Esophagus mucosa (tissue), 1 donor: ENCODE measurements at places on chromosomes 4 and X. TPM values are rescaled to one million over a fixed set of nuclear protein-coding genes. Genes with fewer than 3 reads are reported as not detected.

SH2D1A gene
- total RNA-seq: 0.16 TPM

GLRB gene
- not detected for total RNA-seq

BCLAF3 gene
- total RNA-seq: 5.2 TPM

GABRQ gene
- 0.72 TPM for total RNA-seq

C4orf50 gene
- 0.04 TPM for total RNA-seq

SPANXD gene
- total RNA-seq: not detected

TIGD4 gene
- 0.08 TPM for total RNA-seq

ADH6 gene
- total RNA-seq: not detected

APLN gene
- total RNA-seq: 0.28 TPM

PDCL2 gene
- 0.28 TPM for total RNA-seq

ZNF732 gene
- total RNA-seq: 0.88 TPM

GPR50 gene
- total RNA-seq: not detected

CSN3 gene
- not detected for total RNA-seq

PDZD4 gene
- 0.68 TPM for total RNA-seq

CSAG1 gene
- total RNA-seq: not detected

PARM1 gene
- total RNA-seq: 1.8 TPM

TMEM150C gene
- total RNA-seq: 0.80 TPM

PPEF2 gene
- total RNA-seq: not detected

DNA sequence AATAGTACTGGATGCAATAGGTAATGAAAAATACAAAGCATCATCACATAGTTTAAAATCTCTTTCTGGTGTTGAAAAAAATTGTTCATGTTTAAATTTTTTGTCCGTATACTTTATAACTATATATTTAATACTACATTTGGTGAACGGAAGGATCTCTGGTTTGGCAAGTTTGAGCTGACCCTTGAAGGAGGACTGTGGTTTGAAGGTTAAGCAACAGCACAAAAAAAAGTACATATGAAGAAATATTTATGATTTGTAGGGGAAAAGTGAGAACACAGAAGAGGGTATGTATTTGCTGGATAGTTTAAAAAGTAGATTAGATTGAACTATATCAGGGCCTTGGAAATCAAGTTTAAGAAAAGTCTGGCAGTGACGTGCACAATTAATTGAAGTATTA lies 13.3 kb downstream of the SRP72 start:
- no peak for ATAC-seq

- ATAC-seq: no peak
Measured at GRCh38 chr4:87326460-87326859, 3.8 kb upstream of the HSD17B13 start.

DNA sequence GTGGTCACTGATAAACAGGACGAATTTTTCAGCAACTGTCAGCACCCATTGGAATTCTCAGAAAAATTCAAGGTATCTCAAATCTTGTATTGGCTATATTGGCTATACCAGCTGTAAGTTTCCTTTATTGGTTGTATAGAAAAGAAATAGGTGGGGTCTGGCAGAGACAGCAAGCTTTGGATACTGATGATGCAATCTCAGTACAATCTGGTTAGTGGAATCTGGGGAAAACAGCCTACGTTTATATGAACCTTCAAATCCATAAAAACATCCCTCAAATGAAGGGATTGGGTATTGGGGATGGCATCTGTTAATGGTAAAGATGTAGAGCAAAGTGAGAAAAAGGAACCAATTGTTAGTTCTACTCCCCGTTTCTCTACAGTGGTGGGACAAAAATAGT lies 76.4 kb upstream of the MBNL3 start:
- no peak for ATAC-seq

DNA sequence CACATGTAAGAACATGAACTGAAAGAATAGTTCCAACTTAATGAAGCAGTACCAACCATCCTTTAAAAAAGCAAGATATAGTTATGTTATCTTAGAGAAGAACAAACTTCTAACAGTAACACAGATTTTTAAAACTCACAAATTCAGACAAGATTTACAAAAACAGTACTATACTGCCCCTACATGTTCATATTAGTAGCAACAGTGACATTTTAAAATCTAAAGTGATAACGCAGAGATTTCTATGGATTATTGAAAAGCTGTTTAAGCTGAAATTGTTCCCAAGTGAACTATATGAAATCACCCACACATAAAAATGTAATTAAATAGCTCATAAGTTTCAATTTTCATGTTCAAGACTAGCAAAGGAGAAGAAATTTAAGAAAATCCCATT lies 166.0 kb downstream of the FBXW7 start:
- ATAC-seq: no peak

GRCh38 chr4:112855058-112855457 lies 194.4 kb upstream of the ANK2 start:
- ATAC-seq: no peak

DNA sequence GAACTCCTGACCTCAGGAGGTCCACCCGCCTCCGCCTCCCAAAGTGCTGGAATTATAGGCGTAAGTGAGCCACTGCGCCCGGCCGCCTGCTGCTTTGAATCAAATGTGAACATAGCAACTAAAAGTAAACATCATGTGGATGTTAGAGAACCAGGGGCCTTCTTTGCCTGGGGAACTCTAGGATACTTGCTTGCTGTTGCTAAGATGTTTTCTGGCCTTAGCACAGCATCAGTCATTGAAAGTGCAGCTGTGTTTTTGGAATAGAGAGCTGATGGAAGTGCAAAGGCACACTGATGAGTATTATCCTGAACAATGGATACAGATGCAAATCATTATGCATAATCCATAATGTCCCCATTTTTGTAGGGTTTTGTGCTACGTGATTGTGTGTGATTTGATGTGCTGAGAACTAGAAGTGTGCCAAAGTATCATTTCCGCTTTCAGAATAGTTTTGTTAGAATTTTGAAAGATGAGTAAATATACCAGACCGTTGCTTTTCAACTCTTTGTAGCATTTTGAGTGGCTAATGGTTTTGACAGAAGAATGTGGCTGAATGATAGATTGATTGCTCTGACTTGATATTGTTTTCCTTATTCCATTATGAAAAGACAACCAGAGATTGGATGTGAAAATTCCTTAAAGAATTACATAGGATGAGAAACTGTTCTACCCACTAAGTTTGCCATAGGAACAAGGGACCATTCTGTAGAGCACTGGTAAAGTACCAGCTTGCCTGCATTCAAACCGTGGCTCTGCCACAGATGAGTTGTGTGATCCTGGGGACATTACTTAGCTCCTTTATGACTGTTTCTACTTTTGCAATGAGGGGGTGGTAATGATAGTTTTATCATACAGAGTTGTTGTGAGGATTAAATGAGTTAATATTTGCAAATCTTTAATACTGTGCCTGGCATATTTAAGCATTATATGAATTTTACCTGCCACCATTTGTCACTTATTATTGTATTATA lies 74.7 kb downstream of the REPS2 start:
- no peak for ATAC-seq

GRCh38 chr4:133147286-133147821 lies 1.7 kb upstream of the PCDH10 start:
- ATAC-seq: no peak

GRCh38 chr4:26003056-26003455 lies 89.0 kb downstream of the SMIM20 start:
- ATAC-seq: no peak

- ATAC-seq: no peak
Measured at GRCh38 chr4:24564488-24564887, 19.9 kb downstream of the DHX15 start.

GRCh38 chrX:114210879-114211278 lies 373.0 kb upstream of the HTR2C start:
- no peak for ATAC-seq

GRCh38 chr4:73729534-73730165 lies 10.7 kb upstream of the CXCL8 start:
- ATAC-seq: peak; percentile 81

- no peak for ATAC-seq
Measured at GRCh38 chr4:98692411-98692810, 34.0 kb upstream of the TSPAN5 start.

DNA sequence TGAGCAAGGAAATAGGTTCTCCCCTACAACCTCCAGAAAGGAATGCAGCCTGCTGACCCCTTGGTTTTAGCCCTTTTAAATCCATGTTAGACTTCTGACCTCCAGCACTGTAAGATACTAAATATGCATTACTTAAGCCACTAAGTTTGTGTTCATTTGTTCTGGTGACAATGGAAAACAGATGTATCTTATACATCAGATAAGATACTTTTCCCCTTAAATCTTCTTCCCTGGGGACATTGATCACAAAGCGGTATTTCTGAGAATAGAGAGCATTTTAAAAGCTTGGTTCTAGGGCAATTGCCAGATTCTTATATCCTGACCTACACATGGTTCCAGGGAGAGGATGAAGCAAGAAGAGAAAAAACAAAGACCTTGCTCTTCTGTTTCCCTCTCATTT lies 6.5 kb upstream of the TMEM184C start:
- no peak for ATAC-seq

DNA sequence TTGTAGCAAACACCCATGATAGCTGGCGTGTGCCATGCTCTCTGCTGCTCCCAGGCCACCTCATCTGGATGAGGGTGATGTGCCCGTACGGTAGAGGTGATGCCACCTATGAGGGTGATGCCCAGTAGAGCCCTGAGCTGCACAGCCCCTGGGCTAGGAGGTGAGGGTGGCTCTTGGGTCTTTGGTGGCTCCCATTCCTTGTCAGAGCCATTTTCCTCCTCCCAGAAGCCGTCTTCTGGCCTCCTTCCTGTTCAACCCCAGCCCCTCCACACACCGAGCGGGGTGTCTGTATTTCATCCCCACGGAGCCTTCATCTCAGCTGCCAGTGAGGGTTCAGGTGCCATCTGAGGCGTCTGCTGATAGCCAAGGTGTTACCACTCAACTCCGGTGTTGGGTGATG lies 12.0 kb upstream of the TNIP2 start:
- no peak for ATAC-seq

DNA sequence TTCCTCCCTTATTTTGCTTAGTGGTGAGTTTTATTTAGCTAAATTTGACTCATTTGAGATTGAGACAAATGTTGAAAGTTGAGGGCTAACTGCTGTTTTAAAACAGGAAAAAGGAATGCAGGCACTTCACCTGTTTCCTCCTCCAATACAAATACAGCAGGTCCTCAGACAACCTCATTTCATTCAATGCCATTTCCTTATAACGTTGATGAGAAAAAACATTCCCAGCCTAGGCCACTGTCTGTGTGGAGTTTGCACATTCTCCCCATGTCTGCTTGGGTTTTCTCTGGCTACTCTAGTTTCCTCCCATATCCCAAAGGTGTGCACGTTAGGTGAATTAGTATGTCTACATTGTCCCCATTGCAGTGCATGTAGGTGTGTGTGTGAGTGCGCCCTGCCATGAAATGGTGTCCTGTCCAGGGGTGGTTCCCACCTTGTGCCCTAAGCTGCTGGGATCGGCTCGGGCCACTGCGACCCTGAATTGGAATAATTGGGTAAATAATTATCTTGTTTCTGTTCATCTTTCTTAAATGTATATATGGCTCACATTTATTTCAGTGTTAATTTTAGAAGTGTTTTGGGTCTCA lies 21.9 kb downstream of the SMAD1 start:
- ATAC-seq: no peak

DNA sequence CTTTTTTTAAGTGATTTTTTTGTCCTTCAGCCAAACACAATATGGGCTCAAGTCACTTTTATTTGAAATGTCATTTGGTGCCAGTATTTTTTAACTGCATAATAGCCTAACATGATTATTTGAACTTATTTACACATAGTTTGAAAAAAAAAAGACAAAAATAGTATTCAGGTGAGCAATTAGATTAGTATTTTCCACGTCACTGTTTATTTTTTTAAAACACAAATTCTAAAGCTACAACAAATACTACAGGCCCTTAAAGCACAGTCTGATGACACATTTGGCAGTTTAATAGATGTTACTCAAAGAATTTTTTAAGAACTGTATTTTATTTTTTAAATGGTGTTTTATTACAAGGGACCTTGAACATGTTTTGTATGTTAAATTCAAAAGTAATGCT lies 62.1 kb downstream of the EDNRA start:
- ATAC-seq: no peak

DNA sequence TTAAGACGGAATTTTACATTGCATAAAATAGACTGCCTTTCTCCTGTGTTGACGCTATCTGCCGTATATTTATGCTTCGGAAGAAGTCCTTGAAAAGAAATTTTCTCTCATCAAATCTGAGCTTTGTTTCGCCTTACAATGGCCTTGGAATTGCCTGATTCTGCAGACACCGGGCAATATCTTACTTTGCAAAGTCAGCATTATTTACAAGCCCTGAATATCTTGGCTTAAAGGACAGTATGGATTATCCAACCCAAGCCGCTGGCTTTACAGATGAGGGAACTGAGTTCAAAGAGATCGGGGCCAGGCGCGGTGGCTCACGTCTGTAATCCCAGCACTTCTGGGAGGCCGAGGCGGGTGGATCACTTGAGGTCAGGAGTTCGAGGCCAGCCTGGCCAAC lies 1.1 kb upstream of the MANBA start:
- no peak for ATAC-seq

DNA sequence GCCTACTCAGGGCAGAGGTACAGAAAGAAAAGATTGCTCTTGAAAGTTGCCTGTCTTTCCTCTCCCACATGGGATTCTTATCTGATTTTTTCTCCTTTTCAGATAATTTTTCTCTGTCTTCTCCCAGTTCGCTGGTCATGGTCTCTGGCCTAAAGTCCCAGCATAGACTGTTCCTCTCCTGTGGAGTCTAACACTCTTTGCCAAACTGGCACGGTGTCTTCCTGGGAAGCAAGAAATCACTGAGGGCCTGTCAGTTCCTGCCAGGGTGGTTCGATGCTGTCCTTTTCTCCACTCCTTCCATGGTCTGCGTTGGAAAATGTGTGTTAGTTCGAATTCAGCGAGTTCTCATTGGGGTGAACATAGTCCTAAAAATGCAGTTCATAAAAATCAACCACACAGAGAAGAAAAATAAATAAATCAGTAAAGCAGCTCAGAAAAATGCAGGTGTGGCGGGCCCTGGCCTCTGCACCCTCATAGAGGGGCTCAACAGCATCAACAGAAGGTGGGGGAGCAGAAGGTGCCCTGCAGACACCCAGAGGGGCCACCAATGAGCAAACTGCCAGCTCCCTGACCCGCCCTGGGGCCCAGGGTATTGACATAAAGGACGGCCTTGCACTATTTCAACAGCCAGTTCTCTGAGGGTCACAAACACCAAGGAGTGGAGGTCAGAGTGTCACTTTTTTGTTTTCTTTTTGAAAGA lies 2.1 kb downstream of the RGN start:
- no peak for ATAC-seq

GRCh38 chr4:155811083-155811482 lies 52.3 kb downstream of the GUCY1B1 start:
- no peak for ATAC-seq

DNA sequence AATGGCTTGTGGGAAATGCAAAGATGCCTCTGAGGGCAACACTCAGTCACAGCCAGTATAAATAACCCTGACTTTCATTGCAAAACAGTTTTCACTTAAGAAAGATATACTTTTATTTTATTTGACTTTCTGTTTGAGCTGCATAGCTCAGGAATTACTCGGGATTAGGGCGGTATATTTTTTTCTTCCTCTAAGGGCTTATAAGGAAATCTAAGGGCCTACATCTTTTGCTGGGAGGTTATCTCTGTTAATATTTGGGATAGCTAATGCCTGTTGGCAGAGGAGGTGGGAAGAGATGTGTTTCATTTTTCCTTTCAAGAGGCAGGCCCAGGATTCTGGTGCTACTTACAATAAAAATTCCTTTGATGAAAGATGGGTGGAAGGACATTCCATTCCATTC lies 28.8 kb upstream of the EGFL6 start:
- no peak for ATAC-seq

- no peak for ATAC-seq
Measured at GRCh38 chr4:10571909-10572308, 112.7 kb downstream of the CLNK start.

- ATAC-seq: no peak
Measured at GRCh38 chr4:153081006-153081580, 123.2 kb upstream of the TRIM2 start.
